ENCODE measurements at places on chromosomes 5 and 9.

- no peak for DNase-seq
Measured at GRCh38 chr5:142976861-142977260, 206.7 kb downstream of the ARHGAP26 start.

DNA sequence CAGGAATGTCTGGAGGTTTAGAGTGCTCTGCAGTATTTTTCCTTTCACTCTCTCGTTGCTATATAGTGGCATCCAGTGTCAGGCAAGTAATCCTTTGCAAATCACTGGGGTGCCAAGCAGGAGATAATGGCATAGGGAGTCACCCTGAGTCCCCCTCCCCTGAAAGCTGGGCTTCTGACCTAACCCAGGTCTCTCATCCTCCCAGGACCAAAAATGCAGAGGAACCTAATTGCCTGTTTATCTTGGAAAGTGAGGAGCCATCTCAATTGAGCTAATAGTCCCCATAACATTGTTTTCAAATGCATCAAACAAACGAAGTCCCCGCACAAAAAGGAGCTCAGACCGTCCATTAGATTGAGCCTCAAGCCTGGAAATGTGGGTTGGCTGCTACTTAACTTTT is 368.0 kb upstream of the IRX2 start:
- no peak for DNase-seq

GRCh38 chr9:120435091-120435490 is 144.9 kb downstream of the CDK5RAP2 start:
- no peak for DNase-seq

GRCh38 chr9:110590816-110591215 is 11.3 kb upstream of the SVEP1 start:
- no peak for DNase-seq

GRCh38 chr5:134413046-134413445 is 1.4 kb upstream of the CDKN2AIPNL start:
- no peak for DNase-seq

- no peak for DNase-seq
Measured at GRCh38 chr9:93089481-93089991, 6.5 kb upstream of the CARD19 start.

DNA sequence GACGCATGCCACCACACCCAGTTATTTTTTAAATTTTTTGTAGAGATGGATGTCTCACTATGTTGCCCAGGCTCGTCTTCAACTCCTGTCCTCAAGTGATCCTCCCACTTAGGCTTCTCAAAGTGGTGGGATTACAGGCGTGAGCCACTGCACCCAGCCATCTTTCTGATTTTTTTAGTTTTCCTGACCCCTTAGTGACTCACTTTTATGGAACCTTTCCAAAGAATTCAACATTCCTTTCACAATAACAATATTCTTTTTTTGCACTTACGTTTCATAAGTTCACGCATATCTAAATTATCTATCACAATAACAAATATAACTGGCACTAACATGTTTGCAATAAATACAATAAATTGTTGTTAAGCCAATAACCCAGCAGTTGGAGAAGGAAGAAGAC is 8.5 kb downstream of the ELOVL7 start:
- DNase-seq: no peak

- no peak for DNase-seq
Measured at GRCh38 chr9:70696694-70697335, 282.4 kb upstream of the KLF9 start.

GRCh38 chr9:23830929-23831730 is 5.1 kb upstream of the ELAVL2 start:
- no peak for DNase-seq

- DNase-seq: no peak
Measured at GRCh38 chr5:31626604-31627234, 12.2 kb upstream of the PDZD2 start.

GRCh38 chr5:35854248-35854647 is 2.4 kb upstream of the IL7R start:
- peak; percentile 67 for DNase-seq

GRCh38 chr5:33379757-33380156 is 61.0 kb upstream of the TARS1 start:
- DNase-seq: no peak

DNA sequence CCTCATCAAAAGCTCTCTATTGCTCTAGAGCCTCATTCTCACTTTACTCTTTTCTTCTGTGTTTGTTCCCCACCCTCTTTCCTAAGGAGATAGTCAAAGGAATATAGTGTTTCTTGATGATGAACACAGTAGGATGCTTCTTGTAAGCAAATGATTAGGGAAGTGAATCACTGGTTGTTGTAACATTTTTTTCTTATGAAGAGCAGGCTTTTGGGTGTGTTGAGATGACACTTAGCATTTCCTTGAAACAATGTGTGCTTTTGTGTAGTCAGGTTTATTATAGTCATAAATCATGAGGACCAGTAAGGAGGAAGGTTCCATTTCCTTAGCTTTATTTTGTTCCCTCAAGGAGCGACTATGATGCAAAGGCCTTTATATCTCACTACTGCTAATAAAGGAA is 1991.3 kb upstream of the C9orf72 start:
- no peak for DNase-seq

- no peak for DNase-seq
Measured at GRCh38 chr5:155254399-155254798, 240.8 kb downstream of the KIF4B start.

GRCh38 chr9:131732636-131733289 is 7.1 kb downstream of the RAPGEF1 start:
- DNase-seq: peak; percentile 78

GRCh38 chr5:94397508-94397907 is 220.9 kb downstream of the KIAA0825 start:
- no peak for DNase-seq

DNA sequence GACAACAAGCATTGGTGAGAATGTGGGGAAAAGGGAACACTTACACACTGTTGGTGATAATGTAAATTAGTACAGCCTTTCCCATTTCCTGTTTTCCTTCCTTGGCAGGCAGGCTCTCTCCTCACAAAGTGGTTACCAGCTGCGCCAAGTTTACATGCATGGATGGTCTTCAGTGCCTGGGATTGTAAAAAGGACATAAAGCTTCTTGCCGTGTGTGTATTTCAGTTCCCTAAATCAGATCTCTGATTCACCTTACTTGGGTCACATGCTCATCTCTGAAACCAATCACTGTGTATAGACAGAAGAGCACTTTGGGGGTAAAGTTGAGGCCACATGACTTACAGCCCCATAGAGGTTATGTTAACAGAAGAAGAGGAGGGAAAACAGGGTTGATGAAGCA is 92.8 kb downstream of the CAVIN4 start:
- DNase-seq: no peak

- DNase-seq: no peak
Measured at GRCh38 chr5:71013575-71013974, 11.6 kb downstream of the NAIP start.

DNA sequence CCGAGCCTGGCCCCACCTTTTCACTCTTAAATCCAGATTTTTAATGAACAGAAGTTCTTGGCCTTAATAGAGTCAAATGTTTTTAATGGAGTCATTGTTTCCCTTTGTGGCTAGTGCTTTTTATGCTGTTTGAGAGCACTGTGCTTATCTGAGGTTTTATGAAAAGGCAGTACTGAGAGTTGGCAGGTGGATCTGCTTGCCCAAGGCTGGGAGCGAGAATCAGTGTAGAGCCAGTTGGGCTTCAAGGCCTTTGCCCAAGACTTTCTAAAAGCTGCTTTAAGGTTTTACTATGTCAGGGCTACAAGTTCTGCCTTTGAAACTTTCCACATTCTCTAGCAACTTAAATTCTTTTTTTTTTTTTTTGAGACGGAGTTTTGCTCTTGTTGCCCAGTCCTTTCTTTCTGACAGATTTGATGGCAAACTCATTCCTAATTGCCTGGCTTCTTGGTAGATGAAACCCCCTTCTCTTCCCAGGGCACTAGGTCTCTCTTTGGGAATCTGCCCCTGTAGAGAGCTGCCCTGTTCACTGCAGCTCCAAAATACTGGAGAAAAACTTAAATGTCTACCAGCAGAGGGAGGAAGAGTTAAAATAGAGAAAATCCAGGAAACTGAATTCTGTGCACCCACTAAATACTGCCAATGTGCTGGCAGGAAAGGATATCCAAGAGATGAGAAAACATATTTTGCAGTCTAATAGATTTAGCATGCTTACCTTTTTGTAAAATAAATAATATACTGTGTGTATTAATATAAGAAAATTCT is 36.9 kb upstream of the CDK20 start:
- DNase-seq: no peak

GRCh38 chr5:66519626-66520025 is 76.6 kb upstream of the MAST4 start:
- DNase-seq: no peak

DNA sequence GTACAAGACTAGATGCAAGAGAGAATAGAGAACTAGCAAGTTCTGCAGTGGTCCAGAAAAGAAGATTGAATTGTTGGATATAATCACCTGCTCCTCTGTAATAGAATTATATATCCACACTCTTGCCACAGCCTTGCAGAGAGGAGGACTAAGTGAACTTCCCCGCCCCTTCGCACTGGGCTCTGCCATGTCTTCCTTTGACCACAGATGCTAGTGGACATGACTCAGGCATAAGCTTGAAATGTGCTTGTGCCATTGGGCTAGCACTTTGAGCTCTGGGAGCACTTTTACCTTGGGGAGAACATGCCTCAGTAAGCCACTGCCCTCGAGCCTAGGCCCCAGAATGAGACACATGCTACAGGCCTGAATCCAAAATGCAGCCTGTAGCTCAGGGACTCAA is 113.5 kb upstream of the RASA1 start:
- DNase-seq: no peak

DNA sequence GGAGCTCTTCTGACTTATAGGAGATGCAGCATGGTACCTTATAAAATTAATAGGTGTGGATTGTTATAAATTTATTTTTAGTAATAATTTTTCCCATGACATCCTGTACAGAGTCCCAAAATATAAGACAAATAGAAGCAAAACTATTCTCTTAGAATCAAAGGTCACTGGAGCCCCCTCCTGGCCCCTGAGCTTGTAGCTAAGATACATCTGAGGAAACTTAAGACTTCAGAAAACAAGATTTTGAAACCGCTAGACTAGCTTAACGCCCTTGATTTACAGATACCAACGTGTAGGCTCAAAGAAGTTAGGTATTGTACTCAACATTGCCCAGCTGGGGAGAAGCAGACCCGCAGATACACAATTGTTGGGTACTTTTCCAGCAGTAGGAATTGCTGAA is 45.7 kb upstream of the KCNN2 start:
- no peak for DNase-seq

- no peak for DNase-seq
Measured at GRCh38 chr5:139141446-139142204, 56.5 kb downstream of the SIL1 start.

- DNase-seq: no peak
Measured at GRCh38 chr5:163938595-163938994, 433.2 kb downstream of the MAT2B start.

GRCh38 chr5:72503888-72504491 is 3.2 kb downstream of the ZNF366 start:
- DNase-seq: no peak

DNA sequence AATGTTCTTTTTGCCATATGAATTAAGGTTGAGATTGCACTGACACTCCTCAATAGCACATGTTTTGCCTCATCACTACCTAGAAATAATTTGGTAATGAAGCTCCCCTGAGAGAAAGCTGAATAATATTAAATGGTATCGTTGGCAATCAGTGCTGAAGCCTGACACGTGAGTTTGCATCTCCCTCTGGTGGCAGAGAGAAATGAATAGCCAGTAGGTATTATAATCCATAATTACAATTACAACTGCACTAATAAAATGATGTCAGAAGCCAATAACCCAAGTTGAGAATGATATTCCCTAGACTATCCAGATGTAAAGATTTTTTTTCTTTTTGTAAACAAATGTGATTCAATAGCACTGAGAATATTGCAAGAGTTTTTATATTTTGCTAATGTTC is 700.3 kb downstream of the PTPRD start:
- no peak for DNase-seq

- DNase-seq: no peak
Measured at GRCh38 chr5:153030755-153031725, 459.4 kb upstream of the GRIA1 start.

- DNase-seq: peak; percentile 9
Measured at GRCh38 chr9:93683331-93684134, 107.1 kb downstream of the PHF2 start.

- no peak for DNase-seq
Measured at GRCh38 chr9:122216798-122217418, 11.8 kb downstream of the LHX6 start.

DNA sequence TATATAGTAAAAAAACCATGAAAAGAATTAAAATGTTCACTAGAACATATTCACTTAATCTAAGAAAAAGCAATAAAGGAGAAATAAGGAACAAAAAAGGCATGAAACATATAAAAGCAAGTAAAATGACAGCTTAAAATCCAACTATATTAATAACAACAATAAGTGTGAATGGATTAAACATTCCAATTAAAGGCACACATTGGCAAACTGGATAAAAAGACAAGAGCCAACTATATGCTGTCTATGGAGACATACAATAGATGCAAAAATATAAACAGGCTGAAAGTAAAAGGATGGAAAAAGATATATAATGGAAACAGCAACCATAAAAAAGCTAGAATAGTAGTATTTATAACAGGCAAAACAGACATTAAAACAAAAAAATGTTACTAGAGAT is 70.1 kb downstream of the AP3B1 start:
- no peak for DNase-seq

- DNase-seq: no peak
Measured at GRCh38 chr9:125497478-125497877, 209.5 kb downstream of the MAPKAP1 start.

DNA sequence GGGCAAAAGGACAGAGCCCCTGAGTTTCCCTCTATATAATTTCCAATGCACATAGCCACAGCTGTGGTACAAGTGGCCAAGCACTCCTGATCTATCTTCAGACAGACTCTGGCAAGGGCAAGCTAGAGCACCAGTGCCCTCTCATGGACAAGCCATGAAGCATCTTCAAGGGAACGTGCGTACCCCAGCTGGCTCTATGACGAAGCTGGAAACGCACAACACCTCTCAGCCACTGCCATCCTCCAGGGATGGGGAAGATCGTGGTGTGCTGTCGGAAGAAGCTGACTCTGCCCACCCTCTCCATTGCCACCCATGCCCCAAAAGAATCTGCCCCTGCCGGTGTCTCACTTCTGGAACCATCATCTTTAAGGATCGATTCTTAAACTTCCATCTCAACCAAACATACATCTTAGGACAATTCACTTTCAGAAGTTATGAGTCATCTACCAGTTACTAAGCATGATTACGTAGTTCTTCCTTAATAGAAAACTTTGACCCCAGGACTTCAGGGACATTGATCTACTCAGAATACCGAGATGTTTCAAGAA is 482.9 kb downstream of the AGTPBP1 start:
- peak; percentile 23 for DNase-seq

DNA sequence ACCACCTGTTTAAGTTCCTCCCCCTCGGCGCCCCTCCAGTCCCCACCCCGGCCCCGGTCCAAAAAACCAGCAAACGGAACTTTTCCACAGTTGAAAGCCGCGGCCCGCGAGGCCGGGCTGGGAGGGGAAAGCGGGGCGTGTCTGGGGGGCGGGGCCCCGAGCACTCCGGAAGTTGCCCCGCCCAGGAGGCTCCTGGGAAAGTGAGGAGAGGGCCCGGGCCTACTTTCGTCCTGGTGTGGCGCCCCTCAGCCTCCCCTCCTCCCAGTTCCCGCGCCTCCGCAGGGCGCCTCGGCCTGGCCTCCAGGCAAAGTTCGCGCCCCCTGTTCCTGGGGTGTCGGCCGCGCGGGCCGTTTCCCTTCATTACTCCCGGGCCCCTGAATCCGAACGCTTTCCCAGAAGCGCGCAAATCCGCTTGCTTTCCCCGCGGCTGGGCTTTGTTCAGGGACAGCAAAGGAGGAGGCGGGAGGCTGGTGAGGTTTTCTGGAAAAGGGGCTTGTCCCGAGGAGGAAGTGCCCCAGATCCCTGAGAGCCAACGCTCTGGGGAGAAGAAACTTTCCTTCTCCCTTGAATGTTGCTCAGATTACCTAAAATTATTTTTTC is 4.5 kb upstream of the DMRT3 start:
- no peak for DNase-seq
